Head of caudate nucleus (tissue), 42 donors: ENCODE measurements at places on chromosomes 2 and 18.

GRCh38 chr2:1742681-1743395 is 1.5 kb downstream of the PXDN start:
- peak; percentile 69 for DNase-seq

- no peak for DNase-seq
Measured at GRCh38 chr2:219460424-219460926, 25.8 kb downstream of the SPEG start.

GRCh38 chr2:173280853-173281252 is 73.8 kb upstream of the CDCA7 start:
- no peak for DNase-seq

DNA sequence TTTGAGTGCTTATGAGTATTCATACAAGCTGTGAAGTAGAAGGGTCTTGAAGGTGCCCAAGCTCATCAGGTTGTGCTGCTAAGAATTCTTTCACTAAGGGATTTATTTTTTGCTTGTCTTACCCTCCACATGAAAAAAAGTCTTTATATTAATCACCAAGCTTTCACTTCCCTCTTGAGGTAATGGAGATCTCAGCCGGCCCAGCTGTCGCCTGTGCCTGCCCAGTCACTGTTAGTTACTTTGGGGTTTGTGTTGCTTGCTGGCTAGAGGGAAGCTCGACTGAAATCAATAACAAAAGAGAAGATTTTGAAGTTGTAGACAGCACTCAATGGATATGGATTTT is 21.9 kb downstream of the MC2R start:
- DNase-seq: no peak

- DNase-seq: no peak
Measured at GRCh38 chr2:67210430-67210829, 186.7 kb upstream of the ETAA1 start.

DNA sequence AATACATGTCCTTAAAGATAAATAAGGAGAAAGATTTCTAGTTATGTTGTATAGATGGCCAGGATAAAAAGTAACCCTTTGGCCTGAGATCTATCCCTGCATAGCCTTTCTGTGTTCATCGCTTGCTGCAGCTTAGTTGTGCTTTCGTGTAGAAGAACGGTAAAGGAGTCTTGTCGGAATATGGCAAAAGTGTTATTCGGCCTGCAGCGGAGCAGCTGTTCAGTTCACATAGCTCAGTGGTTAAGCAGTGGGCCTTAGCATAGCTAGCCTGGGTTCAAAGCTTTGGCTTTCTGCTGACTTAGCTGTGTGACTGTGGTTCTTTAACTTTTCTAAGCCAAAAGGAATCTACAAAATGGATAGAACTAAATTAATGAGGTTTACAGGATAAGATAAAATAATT is 55.4 kb downstream of the MALT1 start:
- DNase-seq: no peak

GRCh38 chr2:191983186-191983585 is 136.3 kb upstream of the CAVIN2 start:
- no peak for DNase-seq

- DNase-seq: no peak
Measured at GRCh38 chr2:238574490-238575271, 148.0 kb downstream of the ASB1 start.

DNA sequence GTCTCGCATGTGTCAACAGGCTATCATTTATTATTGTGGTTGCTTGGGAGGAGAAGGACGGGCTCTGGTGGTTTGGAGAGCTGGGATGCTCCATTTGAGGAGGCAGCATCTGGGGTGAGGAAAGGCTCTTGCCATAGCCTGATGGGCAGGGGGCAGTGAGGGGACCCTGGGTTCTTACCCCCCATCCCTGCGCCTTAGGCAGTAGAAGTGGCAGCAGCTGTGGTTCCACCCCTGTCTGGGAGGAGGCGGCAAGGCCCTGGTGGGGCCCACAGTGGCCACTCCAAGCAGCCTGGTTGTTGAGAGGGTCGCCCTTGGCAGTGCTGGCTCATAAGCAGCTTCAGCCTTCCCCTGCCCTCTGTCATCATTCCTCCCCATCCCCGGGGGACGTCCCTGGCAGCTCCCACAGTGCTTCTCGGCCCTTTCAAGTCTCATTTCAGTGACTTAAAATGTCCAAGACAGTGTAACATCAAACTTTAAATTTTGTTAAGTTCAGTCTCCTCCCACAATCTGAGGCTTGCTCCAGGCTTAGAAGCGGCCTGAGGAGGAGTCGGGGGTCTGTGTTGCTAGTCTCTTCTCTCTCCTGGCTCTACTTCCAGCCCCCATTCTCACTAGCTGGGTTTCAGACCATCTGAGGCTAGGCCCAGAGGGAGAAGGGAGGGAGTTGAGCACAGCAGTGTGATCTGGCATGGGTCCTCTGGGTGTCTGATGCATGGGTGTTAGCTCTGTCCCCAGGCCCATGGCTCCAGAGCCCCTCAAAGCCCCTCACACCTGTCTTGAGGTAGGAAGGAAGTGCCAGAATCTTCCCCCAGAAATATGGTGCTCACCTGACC is 34.9 kb upstream of the PTPN4 start:
- no peak for DNase-seq

DNA sequence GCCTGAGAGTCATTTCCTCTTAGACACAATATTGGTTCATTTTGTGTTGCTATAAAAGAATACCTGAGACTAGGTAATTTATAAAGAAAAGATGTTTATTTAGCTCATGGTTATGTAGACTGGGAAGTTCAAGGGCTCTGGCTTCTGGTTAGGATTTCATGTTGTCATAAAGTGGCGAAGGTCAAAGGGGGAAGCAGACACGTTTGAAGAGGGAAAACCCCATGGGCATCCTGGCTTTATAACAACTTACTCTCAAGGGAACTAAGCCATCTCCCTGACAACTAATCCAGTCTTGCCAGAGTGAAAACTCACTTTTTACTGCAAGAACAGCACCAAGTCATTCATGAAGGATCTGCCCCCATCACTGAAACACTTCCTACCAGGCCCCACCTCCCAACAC is 89.7 kb upstream of the RNF152 start:
- no peak for DNase-seq
